ENCODE measurements at places on chromosomes 16 and 17.

GRCh38 chr16:51085271-51085670 is 65.8 kb downstream of the SALL1 start:
- no peak for DNase-seq

DNA sequence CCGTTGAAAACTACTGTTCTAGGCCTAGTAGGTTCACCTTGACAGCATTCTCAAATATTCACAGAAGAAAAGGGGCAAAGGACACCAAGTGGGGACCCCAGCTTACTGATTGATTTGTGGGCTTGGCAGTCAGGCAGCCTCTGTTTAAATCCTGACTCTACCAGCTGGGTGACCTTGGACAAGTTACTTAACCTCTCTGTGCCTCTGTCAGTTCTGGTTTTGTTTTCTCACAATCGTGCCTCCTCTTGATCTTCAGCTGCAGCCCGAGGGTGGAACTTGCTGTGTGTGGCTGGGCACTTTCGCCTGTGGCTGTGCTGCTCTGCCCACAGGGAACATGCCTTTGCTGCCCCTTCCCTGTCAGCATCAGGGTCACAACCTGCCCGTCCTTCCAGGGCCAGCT is 17.8 kb downstream of the RAP1GAP2 start:
- DNase-seq, result no peak

DNA sequence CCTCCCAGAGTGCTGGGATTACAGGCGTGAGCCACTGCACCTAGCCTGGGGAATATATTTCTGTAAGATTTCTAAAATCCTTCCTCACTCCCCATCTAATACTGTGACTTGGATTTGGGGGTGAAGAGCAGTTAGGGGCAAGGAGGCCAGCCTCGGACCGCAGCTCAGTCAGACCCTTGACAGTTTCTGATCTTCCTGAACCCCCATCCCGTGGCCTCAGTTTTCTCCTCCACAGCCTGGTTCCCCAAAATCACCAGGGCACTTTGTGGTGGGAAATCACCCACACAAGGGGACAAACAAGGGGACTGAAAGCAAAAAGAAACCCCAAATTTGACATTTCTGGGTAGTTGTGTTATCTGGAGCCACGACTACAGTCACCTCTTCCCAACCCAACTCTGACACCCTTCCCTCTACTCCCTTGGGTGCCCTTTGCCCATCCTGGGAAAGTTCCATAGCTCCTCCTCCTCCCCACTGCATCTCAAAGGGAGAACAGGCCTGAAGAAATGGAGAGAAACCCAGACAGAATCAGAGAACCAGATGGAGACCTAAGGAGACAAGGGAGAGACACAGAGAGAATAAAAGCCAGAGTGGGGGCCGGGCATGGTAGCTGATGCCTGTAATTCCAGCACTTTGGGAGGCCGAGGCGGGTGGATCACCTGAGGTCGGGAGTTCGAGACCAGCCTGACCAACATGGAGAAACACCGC is 2.8 kb upstream of the STAT5A start:
- no peak for DNase-seq

DNA sequence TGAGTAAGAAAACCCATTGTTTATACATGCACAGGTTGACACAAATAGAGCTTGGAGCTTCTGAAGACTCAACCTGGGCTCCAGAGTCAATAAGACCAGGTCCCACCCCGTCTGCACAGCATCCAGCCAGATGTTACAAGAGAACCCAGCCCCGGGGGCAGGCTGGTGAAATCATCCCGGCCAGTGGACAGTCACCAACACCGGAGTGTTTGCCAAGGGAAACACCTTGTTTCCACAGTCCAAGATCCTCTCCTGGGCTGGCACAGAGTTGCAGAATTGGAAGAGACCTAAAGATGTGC is 90.3 kb downstream of the RAB11FIP4 start:
- no peak for DNase-seq

- no peak for DNase-seq
These were observed 246.3 kb downstream of the RBFOX3 start for GRCh38 chr17:79364315-79365094.

- no peak for DNase-seq
These were observed 14.9 kb downstream of the CNTNAP1 start for GRCh38 chr17:42697108-42697811.
